ENCODE measurements at places on chromosomes 2 and 18. TPM values are rescaled to one million over a fixed set of nuclear protein-coding genes. Genes with fewer than 3 reads are reported as not detected.

C2orf78 gene
- total RNA-seq: not detected

DNA sequence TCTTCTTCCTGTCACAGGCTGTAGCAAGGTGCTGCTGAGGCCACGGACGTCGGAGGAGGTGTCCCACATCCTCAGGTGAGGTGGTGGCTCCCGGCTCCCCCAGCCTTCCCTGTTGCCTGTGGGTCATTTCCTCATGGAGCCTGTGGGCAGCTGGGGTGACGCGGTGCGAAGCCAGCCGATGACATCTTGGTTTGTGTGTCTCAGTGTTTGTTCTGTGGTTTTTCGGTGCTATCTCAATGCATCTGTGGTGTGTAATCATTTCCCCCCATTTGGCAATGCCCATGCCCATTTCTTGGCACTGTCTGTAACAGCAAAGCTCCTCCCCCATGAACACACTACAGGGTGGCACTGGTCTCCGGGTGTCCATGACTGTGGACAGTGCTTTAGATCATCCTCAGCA is 6.6 kb downstream of the D2HGDH start:
- H3K36me3 ChIP-seq: peaks cover 48% of the 10 kb centered on the region
- H3K4me3 ChIP-seq: no peak overlapping the region
- DNase-seq: no peak

DNA sequence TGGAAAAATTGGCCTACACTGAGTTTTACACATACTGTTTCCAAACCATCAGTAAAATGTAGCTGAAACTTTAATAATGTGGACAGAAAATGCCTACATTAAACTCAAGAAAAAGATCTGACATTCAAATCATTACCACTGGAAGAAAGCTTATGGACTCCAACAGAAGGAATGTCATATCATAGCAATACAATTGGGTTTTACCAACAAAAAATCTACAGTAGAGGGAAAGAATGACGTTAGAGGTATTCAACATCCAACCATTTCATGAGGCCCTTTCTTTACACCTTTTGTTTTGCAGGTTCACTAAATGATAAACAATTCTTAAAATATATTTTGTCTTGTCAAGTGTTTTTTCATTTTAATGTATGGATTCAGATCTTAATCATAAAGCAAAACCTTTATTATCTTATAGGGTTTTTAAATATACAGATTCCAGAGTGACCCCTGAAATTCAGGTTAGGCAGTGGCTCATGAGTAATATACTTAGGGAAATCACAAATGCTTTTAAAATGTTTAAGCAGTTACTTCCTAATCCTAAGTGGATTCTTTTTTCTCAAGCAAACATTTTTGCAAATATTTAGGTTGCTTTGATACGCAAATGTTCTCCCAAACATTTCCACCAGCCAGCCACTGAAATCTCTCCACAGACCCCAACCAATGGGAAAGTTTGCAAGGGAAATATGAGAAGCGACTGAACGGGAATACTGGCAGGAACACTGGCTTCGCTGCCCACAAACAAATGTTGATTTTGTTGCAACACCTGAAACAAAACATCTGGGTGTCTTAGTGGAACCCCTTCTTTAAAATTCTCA is 168.7 kb downstream of the TCF4 start:
- no peak overlapping the region for H3K27ac ChIP-seq
- no peak for DNase-seq
- no peaks in the 10 kb centered on the region for H3K27me3 ChIP-seq

- no peak overlapping the region for H3K27ac ChIP-seq
- no peaks in the 10 kb centered on the region for H3K36me3 ChIP-seq
- DNase-seq: no peak
- H3K4me3 ChIP-seq: no peak overlapping the region
Observed at GRCh38 chr18:54867131-54867530, 38.9 kb downstream of the RAB27B start.

DNA sequence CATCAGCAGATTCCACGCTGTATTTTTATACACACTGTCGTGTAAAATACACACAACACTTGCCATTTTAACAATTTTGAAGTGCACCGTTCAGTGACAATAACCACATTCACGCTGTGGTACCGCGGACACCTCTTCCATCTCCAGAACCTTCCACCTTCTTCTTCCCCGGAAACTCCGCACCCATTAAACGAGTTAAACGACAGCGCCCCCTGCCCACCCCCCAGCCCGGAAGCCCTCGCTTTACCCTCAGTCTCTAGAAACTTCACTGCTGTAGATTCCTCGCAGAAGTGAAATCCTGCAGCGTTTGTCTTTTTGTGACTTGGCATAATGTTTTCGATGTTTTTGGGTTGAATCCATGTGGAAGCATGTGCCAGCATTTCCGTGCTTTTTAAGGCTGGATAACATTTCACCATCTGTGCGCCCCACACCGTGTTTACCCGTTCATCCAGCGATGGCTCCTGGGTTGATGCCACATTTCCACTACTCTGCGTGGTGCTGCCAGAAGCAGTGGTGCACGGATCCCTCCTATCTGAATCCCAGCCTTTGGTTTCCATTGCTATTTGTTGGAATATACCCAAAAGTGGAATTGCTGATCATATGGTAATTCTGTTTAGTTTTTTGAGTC is 32.0 kb upstream of the TMEM18 start:
- DNase-seq: no peak
- no peaks in the 10 kb centered on the region for H3K4me1 ChIP-seq
- no peaks in the 10 kb centered on the region for H3K36me3 ChIP-seq
- H3K27ac ChIP-seq: no peak overlapping the region

DNA sequence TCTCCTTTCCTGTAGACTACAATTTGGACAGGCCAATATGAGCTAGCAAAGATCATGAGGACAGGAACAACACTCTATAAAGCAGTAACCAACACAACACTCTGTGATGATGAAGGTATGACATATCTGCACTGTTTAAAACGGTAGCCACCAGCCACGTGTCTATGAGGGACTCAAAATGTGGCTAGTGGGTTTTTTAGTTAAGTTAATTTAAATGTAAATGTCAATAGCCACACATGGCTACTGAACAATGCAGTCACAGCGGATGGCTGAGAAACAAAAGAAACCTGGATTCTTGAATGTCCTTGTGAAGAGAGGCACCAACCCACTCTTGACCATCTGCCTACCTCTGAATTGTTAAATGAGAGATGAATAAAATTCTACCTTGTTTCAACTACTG is 33.9 kb downstream of the FANCL start:
- no peaks in the 10 kb centered on the region for H3K4me1 ChIP-seq
- H3K27ac ChIP-seq: no peak overlapping the region
- H3K27me3 ChIP-seq: no peaks in the 10 kb centered on the region
- H3K36me3 ChIP-seq: no peaks in the 10 kb centered on the region
- DNase-seq: no peak
